ENCODE measurements at places on chromosomes 6 and 20. TPM values are rescaled to one million over a fixed set of nuclear protein-coding genes. Genes with fewer than 3 reads are reported as not detected.

GRCh38 chr6:63527658-63528514 is 44.4 kb upstream of the LOC128125822 start:
- no peak for DNase-seq

DNA sequence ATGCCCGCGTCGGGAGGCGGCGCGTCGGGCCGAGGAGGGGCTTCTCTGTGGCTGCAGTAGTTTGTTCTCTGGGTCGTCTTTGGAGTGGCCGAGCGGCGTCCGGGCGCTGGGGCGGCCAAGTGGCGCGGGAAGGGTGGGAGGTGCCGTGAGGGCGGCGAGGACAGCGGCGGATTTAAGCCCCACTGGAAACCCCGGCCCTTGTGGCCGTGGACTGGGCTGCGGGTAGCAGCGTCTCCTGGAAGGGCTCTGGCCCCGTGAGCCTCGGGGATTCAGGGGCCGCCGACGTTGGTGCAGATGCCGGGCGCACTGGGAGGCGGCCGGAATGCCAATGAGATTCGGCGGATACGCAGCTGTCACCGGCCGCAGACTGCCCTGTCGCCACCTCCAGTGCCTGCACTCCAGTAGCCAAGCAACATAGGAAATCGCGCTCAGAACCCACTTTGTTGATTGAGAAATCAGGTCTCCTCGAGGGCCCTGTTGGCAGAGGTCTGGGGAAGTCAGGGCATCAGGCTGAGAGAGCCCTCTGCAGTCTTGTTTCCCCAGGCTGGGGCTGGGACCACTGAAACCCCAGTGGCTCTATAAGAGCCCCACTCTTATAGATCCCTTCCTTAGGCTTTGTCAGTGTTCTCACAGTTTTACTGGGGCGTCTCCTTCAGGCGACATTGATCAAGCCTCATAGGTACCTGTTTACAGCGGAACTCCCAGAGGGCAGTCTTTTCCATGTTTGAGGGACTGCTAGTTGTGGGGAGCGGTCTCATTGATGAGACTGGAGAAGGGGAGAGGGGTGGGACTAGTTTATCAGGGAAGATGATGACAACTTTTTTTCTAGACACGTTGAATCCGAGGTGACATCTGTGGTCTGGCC is 642 bp downstream of the GZF1 start:
- DNase-seq: peak; percentile 51

- no peak for DNase-seq
Measured at GRCh38 chr6:56642366-56643261, at the start of gene DST. DST (minus strand) TSS chr6:56642889.

The PREX1 gene
- 99.1 TPM for polyA plus RNA-seq

The PTPRT gene
- polyA plus RNA-seq: 33.2 TPM

The DNAAF9 gene
- polyA plus RNA-seq: 45.4 TPM

The HLA-DMB gene
- 4.7 TPM for polyA plus RNA-seq

GRCh38 chr6:139943391-139943790 is 568.9 kb upstream of the CITED2 start:
- DNase-seq: peak; percentile 53

- DNase-seq: no peak
Measured at GRCh38 chr6:10518557-10519407, 2.4 kb upstream of the GCNT2 start.

DNA sequence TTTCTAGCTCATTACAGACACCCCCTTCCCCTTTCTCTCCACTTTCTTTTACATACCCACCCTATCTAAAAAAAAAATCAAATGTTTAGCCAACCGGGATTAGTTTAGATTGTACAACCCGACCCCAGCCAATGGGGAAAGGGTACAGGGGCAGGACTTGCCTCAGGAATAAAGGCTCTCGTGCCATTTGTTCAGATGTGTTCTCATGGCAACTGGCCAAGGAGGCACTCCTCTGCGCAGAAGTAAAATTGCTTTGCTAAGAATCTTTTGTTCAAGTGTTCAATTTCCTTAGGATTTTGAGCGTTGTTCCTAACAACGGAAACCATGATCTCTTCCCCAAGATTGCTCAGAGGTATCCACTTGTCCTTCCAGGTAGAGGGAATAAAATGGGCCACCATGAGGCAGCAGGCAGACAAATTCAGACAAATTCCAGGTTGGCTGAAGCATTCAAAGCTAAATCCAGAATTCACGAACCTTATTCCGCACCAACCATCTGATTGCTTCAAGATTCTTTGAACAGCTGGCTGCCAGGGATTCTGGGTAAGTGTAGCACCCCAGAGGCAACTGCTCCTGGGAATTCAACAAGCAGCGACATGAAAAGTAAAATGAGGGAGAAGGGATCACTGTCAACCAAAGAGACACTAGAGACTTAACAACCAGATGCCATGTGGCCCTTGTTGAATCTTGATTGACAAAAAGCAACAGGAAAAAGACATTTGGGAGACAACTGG is 431.8 kb downstream of the PREX1 start:
- peak; percentile 29 for DNase-seq

The DDRGK1 gene
- polyA plus RNA-seq: 79.0 TPM

DNA sequence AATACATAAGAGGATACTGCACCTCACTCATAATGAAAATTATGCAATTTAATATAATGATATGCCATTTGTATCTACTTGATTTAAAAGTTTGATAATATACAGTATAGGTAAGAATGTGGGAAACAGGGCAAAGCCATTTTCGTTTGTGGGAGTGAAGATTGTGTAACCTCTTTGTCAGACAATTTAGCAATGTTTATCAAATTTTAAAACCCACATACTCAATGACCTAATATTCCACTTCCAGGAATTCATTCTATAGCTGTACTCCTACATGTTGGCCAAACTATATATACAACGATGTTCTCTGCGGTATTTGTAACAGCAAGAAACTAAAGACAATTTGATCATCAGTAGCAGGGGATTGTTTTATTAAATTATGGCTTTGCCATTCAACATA is 17.8 kb upstream of the FKBP5 start:
- DNase-seq: no peak

GRCh38 chr6:30914854-30915590 is 984 bp downstream of the VARS2 start:
- no peak for DNase-seq

- DNase-seq: no peak
Measured at GRCh38 chr20:43983359-43983758, 68.7 kb downstream of the TOX2 start.

DNA sequence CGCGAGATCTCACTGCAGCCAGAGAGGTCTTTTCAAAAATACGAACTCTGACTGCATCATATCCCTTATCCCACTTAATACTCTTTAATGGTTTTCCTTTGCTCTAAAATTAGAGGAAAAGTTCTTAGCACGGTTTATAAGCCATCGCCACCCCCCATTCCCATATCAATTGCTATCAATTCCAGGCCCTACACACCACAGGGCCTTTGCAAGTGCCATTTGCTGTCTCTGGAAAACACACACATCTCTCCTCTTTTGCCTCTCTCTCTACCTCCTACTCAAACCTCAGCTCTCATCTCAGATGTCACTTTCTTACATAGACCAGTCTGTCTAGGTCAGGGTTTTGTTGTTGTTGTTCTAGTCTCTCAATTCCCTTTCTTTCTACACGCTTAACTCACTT is 9.8 kb downstream of the SLC22A23 start:
- DNase-seq: no peak

The TBC1D32 gene
- 12.2 TPM for polyA plus RNA-seq

DNA sequence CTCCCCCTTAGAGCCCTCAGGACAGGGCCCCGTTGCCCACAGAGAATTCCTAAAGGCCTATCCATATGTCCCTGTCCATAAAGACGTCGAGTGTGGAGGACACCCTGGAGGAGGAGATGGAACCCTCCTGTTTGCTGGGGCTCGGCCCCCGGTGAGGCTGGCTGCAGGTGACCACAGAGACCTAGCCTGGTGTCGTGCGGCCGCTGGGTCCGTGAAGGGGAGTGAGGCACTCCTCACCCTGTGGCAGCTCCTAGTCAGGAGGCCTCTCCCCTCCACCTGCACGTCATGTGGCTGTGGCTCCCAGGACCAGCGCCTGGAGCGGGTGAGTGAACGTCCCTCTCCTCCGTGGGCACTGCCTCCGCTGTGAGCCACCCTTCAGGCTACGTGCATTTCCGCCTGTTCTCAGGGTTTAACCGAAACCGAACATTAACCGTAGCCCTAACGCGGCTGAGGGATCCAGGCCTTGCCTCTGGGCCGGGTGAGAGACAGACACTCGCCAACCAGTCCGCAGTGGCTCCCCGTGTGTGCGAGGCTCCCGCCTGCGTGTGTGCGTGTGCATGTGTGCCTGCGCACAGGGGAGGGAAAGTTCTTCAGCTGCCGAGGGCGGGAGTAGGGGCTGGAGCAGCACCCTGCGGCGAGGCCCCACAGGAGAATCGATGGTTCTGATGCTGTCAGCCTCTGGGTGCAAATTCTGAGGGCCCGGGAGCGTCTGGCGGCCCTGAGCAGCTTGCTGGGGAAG is 5.9 kb upstream of the TCEA2 start:
- no peak for DNase-seq

The MACROD2 gene
- polyA plus RNA-seq: 16.2 TPM

DNA sequence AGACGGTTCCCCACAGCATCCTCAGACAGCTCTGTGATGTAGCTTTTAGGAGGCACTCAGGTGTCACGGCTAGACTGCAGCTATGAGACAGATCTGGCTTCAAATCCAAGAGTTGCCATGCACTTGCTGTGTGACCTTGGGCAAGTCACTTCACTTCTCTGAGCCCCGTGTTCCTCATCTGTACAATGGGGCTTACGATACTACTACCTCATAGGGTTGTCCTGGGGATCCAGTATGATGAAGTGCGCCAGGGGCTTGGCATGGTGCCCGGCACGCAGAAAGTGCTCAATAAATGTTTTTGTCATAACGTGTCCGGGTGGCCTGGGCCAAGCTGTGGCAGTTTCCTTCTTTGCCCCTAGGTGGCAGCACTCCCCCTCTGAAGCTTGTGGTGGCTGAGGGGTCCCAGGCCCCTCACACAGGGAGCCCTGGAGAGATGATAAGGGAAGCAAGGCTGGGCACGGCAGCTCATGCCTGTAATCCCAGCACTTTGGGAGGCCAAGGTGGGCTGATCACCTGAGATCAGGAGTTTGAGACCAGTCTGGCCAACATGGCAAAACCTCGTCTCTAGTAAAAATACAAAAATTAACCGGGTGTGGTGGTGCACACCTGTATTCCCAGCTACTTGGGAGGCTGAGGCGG is 19.1 kb upstream of the CHMP4B start:
- peak; percentile 47 for DNase-seq
